ENCODE measurements at places on chromosomes 3 and 15. TPM values are rescaled to one million over a fixed set of nuclear protein-coding genes. Genes with fewer than 3 reads are reported as not detected.
A peak's percentile ranks its signal among the peaks of the same experiment; 100 is the strongest.

DNA sequence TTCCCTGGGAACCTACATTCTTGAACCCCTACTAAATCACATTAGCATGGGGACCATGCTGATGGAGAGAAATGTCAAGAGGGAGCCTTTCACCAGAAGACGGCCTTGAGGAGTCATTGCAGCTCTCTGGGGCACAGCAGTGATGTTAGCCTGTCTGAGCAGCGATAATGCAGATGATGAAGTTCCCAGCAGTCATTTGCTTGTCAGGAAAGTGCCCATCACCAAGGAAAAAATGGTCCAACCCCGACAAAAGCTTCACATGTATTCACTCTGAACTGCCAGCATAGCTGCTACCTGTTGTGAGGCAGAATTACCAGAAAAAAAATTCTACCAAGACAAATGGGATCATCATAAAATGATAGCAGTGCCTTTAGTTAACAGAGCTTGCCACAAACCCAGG lies 238.4 kb upstream of the UMPS start:
- DNase-seq: no peak

DNA sequence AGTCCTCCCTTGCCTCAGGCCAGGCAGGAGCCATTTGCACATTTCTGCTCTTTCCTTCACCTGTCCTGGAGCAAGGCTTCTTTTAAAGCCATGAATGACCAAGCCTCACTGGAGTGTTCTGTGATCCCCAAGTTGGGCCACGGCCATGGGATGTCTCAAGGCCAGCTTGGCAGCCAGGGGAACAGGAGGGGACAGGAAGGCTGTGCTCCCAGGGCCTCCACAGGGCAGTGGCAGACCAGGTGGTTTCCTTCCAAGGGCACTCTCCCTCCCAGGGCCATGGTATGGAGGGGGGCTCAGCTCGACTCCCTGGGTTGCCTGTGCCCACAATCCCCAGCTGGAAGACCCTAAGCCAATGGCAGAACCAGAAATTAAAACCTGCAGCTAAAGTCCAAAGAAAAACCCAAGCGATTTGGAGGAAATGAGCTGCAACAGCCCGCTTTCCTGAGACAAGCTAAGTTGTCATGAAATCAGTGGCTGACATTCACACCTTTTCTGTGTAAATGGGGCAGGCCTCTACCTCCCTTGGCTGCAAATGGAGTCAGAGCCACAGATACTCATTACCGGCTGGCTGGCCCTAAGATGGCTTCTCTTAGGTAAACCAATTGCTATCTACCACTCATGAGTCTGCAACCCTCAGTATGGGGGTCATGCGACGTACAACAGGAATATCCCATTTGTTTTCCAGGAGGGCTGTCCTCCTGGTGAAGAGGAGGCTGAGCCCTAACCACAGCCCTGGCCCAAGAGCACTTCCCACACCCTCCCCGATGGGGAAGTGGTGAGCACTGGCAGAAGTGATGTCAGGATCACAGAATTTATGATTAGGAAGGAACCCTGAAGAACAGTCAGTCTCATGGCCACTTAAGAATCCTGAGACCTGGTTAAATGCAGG lies 83.3 kb downstream of the SNRK start:
- DNase-seq: no peak

DNA sequence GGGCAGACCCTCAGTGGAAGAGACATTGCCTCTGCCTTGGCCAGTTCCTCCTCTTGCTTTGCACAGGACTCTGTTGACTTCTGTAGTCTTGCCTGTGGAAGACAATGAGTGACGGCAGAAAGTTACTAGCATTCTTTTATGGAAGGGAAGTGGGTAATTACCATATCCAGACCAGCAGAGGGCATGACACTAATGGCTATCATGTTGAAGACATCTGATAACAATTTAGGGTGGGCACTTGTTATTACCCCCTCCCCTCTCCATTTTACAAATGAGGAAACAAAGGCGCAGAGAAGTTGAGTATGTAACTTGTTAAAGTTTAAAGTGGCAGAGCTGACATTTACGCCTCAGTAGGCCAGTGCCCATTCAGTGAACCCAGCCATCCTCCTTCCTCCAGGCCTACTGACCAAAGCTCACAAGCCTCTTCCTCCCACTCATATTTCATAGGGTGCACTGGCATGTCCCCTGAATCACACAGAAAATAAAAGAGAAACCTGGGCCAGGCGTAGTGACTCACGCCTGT lies 48.2 kb upstream of the FMN1 start:
- peak; percentile 94 for DNase-seq

Gene AGBL1
- total RNA-seq: not detected

Gene MUSTN1
- total RNA-seq: not detected

GRCh38 chr3:12318758-12319621 lies 30.1 kb downstream of the PPARG start:
- no peak for DNase-seq

- DNase-seq: no peak
Measured at GRCh38 chr3:127751163-127751621, 71.1 kb downstream of the MGLL start.

- DNase-seq: no peak
Measured at GRCh38 chr3:33428734-33429133, 11.5 kb downstream of the UBP1 start.

DNA sequence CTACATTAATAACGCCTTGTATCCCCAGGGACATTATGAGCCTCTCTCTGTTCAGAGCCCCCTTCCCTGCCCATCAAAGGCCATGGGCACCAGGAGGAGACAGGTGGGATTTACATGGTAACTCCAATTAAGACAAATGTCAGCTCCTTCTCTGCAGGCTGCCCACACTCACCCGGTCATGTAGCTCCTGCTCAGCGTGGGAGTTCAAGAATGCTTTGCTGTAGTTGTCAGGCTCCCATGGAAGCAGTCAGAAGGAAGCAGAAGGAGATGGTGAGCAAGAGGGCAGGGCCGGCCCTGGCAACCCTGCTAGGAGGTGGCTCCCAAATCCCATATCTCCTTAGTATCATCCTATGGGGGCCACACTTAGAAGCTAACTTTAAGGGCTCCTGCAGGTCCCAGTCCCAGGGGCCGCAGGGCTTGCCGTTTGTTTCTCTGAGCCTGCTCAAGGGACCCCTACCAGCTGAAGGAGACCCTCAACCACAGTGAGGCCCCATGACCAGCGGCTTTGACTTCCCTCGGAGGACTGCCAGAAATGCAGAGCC lies 218.4 kb upstream of the TLE3 start:
- no peak for DNase-seq

Gene LMAN1L
- total RNA-seq: not detected

Gene CPEB1
- 15.8 TPM for total RNA-seq

DNA sequence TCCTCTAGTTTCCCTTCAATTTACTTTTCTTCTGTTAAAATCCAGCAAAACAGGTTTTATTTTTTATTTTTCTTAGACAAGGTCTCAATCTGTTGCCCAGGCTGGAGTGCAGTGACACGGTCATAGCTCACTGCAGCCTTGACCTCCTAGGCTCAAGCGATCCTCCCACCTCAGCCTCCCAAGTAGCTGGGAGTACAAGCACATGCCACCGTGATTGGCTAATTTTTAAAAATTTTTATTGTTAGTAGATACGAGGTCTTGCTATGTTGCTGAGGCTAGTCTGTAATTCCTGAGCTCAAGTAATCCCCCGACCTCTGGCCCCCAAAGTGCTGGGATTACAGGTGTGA lies 41.6 kb downstream of the ILDR1 start:
- no peak for DNase-seq

GRCh38 chr15:82692171-82692570 lies 17.5 kb downstream of the AP3B2 start:
- DNase-seq: no peak

All from Caki2 (cell line).